NCI-H460 (cell line): ENCODE measurements at places on chromosomes 12 and 14.

GRCh38 chr12:108400481-108400880 is 61.4 kb upstream of the CMKLR1 start:
- DNase-seq: no peak

- no peak for DNase-seq
Observed at GRCh38 chr12:117011988-117012805, 87.0 kb downstream of the TESC start.

GRCh38 chr14:67806246-67806645 is 10.1 kb downstream of the ZFYVE26 start:
- no peak for DNase-seq

- no peak for DNase-seq
Observed at GRCh38 chr14:97376310-97376709, 579.1 kb downstream of the VRK1 start.

DNA sequence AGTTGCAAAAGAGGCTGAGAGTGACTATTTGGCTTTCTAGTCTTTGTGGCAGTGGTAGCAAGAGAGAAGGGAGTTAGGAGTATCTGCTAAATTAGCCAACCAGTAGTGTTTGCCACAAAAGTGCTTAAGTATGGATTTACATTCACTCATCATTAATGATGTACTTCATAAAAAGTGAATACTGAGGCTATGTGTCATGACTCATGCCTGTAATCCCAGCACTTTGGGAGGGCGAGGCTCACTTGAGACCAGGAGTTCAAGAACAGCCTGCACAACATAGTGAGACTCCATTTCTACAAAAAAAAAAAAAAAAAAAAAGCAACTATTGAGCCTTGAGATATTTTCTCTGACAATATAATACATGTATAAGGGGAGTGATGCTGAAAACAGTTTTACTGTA is 36.8 kb downstream of the CCDC177 start:
- no peak for DNase-seq

DNA sequence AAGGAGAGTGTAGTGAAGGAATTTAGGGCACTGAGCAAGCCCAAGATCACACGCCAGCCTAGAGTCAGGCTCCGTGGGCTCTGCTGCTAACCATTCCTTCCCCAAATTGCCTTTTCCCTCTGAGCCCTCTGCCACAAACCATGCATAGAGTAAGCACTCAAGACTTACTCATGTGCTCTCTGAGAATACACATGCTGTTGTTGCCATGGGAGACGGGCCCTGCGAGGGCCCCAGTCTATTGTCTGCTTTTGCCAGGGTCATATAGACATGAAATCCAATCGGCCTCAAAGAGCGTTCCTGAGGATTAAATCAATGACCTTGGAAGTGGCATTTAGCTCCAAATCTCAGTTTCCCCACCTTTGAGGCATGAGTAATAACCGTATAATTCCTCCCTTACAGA is 48.7 kb upstream of the WSCD2 start:
- DNase-seq: no peak

GRCh38 chr14:104660597-104660996 is 28.8 kb upstream of the INF2 start:
- no peak for DNase-seq

DNA sequence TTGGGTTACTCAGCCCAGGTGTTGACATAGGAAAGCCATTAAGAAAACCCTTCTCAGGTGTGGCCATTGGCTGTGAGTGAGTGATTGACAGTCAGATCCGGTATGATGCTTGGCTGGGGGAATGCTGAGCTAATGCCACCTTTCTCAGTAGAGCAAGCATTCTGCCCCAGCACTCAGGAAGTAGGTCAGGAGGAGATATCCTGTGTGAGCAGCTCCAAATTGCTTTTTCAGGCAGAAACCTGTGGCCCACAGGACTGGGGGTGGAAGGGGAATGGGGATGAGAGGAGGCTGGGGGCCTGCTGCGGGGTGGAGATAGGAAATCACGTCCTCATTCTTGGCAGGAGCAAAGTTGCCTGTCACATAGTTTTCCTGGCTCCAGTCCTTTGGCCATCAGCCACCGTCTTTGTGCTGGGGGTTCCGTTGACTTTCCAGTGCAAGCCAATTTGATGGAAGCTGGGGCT is 55.7 kb downstream of the NINJ2 start:
- no peak for DNase-seq

- DNase-seq: no peak
Observed at GRCh38 chr12:39872425-39872824, 233.5 kb downstream of the SLC2A13 start.

- no peak for DNase-seq
Observed at GRCh38 chr12:113684908-113685782, 213.5 kb upstream of the LHX5 start.

GRCh38 chr12:117165342-117165741 is 24.9 kb downstream of the FBXO21 start:
- no peak for DNase-seq

DNA sequence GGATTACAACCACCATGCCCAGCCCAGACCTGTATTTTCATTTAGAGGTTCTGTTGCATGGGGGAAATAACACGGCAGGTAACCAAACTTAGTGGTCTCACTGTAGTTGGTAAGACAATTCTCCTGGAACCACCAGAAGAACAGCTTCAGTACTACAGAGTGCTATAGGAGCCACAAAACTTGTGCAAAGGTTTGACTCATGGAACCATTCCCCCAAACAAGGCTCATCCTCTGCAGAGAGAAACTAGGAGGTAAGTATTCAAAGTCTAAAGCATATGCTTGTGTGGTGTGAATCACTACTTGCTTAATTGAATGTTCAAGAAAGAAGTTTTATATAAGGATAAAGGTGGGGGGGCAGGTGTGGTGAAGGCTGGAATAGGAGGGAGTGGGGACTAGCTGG is 58.7 kb downstream of the GNS start:
- no peak for DNase-seq

DNA sequence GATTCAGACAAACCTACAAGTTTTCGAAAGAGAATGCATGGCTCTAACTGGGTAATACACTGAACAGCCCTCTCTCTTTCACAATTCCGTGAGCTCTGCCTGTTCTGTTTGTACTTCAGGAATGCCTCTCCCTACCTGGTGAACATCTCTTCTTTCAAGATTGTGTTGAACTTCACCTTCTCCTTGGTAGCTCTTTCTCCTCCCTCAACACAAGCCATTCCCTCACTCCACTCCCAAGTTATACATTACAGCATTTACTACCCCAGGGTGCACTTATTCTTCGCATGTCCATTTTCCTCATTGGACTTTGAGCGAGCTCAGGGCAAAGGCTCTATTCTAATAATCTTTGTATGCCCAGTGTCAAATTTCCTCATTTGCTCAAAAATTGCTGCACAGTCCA is 28.3 kb downstream of the NRDE2 start:
- DNase-seq: no peak

DNA sequence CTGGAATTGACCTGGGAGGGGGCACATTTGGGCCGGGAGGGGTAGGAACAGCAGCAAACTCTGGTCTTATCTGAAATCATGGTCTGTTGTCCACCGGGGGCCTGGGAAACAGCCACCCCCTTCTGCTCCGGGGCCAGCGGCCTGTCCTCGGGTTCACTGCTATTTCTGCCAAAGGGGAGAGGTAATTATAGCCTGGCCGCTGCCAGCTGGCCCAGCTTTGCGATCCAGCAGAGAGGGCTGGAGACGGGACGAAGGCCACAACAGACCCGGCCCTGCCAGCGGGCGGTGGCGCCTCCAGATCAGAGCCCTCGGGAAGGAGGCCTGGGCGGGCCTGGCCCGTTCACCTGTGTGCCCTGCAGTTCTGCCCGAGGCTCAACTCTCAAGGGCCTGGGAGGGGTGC is at the start of gene C14orf180:
Gene C14orf180, plus strand, starts transcription at position 258 of the 400 bp plus-strand sequence. CDS start 6,667 bp downstream, outside the sequence.
- no peak for DNase-seq

GRCh38 chr12:119964123-119964522 is 24.9 kb upstream of the BICDL1 start:
- no peak for DNase-seq

- DNase-seq: no peak
Observed at GRCh38 chr12:124464062-124464461, 103.3 kb downstream of the NCOR2 start.

DNA sequence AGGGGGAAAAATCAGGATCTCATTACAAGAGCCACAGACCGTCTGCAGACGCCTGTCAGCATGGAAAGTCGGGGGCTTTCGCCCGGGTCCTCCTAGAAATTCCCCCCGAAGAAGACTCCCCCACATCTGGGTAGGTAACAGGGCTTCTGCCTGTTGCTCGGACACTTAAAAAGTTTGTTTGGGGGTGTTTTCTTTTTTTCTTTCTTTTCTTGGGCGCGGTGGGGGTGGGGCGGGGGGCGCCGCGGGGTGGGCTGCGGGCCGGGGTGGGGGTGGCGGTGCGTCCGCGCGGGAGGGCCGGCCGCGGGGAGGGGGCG is 358 bp downstream of the ELK3 start:
- DNase-seq: no peak

GRCh38 chr12:102427543-102427941 is 52.8 kb downstream of the IGF1 start:
- DNase-seq: no peak

DNA sequence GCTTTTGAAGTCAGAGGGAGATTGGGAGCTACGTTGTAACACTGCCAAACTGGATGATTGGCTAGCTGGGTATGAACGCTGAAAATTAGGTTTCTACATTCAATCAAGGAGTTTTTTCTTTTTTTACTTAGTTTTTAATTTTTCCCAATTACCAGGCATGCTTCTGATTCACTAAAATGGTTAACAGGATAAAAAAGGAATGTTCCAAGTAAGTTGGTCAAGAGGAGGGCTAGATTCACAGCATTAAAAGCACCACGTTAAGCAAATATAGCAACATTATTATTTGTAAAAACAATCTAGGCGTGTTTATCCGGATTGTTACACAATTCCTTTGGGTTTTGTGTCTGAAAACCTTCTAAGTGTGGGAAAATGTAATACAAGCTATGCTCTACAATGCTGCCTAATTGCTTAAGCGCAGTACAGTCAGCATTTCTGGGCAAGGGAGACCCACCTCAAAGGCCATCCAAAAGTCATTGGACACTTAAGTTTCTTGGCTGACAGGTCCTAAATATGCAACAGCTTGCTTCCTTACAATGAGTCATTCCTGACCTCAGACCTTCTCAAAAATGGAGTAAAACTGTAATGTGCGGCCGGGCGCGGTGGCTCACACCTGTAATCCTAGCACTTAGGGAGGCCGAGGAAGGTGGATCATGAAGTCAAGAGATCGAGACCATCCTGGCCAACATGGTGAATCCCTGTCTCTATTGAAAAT is 1.2 kb downstream of the RPLP0 start:
- no peak for DNase-seq

DNA sequence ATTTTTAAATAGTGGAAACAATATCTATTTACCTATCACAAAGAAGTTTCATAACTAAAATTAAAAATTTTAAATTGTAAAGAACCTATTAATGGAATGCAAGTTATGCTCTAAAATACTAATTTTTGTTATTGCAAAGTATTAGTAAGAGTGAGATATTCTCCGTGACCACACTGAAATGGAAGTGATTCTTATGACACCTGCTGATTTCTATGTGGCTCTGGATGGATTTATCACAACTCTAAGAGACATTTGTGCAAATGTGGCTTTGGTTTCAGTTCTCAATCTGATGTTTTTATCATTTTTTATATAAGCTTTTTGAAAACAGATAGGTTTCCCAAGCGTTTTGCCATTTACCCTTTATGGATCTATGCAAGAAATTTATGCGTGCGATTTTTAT is 497.8 kb downstream of the NAV3 start:
- no peak for DNase-seq

GRCh38 chr14:22502551-22502950 is 86.5 kb downstream of the DAD1 start:
- no peak for DNase-seq

- no peak for DNase-seq
Observed at GRCh38 chr14:69648480-69649451, 37.4 kb downstream of the SUSD6 start.

GRCh38 chr12:69868695-69869094 is 43.7 kb downstream of the MYRFL start:
- DNase-seq: no peak

DNA sequence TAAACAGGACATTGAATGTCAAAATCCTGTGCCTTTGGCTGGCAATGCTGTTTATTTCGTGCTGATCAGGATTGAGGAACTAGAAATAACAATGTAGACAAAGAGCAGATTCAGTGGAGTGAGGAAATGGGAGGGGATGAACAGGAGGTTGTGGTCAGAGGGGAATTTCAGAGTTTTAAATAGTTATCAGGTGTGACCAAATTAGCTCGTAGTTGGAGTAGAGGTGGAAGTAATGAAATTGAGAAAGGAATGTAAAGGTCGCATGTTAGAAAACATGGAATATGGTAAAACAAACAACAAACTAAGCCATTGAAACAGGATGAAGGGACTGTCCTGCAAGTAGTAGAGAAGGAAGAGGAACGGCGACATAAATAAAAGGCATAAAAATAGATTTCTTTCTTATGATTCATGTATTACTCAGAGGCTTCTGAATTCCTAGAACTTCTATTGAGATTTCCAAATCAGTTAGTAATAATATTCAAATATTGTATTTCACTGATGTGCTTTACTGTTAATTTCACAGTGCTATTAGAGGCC is 9.5 kb upstream of the SAV1 start:
- DNase-seq: peak; percentile 54
